ENCODE measurements at places on chromosomes 2 and 18.

DNA sequence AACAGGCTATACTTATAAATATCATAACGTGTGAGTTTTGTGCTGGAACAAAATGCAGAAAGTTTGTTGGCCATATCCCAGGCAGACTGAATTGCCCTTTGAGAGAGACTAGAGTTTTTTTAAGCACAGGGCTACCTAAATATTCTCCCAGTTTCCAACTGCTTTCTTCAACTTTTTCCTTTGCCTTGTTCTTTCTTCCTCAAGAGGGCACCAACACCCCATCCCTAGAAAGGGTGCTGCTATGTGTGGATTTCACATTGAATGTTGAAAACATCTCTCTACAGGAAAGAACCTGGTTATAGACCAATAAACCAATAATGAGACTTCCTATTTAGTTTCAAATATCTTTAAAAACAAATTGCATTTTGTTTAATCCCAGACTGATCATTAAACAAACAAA lies 87.9 kb downstream of the ICOS start:
- DNase-seq, result no peak

DNA sequence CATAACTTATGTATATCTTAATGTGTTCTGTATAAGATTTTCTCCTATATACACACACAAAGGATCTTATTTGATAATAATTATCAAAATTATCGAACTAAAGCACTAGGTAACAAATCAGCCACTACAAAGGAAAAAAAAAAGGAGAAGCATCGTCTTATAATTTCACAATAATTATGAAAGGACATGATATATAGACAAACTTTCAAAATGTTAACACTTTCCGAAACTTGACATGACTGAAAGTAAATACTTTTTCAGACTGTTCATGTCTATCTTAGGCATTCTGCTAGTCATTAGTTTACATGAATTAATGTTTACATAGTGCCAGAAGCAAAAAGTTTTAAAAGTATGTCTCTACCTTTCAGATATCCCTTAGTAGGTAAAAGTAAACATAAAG lies 7.3 kb upstream of the NR4A2 start:
- no peak for DNase-seq

DNA sequence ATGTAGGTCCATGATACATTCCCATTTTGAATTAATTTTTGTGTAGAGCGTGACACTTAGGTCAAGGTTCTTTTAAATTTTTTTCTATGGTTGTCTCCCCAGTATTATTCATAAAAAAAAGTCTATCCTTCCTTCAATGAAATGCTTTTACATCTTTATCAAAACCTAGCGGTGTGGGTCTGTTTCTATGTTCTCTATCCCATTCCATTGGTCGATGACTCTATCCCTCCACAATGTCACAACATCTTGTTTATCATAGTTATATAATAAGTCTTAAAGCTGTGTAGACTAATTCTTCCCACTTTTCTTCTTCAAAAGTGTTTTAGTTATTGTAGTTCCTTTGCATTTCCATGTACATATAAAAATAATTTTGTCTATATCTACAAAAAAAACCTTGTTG lies 47.2 kb upstream of the GPR17 start:
- no peak for DNase-seq

GRCh38 chr2:70124983-70125480 lies 37.8 kb downstream of the PCBP1 start:
- DNase-seq, result no peak

DNA sequence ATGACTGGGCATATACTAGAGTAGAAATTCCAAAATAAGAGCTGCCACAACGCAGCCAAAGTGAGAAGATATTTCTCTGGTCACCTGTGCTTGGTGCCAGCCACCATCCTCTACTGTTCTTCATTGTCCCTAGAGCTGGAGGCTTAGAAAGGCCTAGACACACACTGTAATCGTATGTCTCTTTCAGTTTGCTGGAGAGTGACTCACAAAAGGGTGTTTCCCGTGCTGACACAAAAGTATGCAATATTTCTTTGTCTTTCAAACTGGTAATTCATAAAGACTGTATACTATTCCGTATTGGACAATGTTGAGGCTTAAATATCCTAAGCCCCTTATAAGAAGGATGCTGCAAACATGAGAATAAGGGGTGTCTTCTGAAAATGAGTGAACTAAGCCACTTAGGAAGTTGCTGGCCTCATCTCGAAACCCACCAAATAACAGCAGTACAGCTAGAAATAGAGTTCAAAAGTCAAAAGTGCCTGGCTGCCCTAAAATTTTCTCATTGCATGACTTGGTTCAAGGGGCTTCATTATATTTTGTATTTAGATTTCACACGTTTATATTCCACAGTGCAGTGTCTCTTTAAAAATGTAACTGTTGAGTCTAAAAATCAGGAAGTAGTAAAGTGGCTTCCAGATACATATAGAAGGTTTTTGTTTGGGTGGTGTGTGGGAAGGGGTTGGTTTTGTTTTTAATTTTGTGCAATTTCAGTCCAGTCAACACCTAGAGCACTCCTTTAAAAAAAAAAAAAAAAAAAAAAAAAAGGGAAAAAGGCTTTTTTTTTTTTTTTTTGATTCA lies 601.1 kb downstream of the ARHGAP15 start:
- DNase-seq, result no peak

- no peak for DNase-seq
Observed at GRCh38 chr2:96873651-96874096, 3.8 kb upstream of the SEMA4C start.

DNA sequence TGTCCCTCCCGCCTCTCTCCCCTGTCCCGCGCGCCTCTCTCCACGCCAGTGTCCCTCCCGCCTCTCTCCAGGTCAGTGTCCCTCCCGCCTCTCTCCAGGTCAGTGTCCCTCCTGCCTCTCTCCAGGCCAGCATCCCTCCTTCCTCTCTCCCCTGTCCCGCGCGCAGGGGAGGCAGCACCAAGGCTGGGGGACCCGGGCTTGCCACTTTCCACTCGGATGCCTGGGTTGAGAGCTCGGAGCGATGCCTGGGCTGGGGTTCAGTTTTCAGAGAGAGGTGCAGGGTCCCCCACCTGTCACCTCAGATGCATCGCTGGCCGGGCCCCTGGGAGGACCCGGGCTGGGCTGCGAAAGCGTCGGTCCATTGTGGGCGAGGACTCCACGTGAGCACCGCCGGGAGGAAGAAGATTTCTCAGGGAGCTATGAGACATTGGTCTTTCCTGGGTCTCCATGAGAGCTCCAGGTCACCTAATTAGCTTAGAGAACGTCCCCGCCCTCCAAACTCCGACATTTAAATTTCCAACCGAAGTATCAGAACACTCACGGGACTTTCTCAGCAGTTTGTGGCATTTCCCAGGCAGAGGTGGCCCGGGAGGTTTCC lies 2.1 kb downstream of the FBLN7 start:
- DNase-seq, result no peak

DNA sequence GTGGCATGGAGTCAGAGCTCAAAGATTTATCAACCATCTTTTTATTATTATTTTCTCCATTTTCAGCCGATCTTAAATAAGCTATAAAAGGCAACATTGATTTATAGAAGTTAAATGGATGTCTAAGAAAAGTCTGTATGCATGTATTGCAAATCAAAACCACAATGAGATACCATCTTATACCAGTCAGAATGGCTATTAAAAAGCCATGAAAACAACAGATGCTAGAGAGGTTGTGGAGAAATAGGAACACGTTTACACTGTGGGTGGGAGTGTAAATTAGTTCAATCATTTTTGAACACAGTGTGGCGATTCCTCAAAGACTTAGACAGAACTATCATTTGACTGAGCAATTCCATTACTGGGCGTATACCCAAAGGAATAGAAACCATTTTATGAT lies 731.0 kb downstream of the CNTNAP5 start:
- DNase-seq, result no peak

DNA sequence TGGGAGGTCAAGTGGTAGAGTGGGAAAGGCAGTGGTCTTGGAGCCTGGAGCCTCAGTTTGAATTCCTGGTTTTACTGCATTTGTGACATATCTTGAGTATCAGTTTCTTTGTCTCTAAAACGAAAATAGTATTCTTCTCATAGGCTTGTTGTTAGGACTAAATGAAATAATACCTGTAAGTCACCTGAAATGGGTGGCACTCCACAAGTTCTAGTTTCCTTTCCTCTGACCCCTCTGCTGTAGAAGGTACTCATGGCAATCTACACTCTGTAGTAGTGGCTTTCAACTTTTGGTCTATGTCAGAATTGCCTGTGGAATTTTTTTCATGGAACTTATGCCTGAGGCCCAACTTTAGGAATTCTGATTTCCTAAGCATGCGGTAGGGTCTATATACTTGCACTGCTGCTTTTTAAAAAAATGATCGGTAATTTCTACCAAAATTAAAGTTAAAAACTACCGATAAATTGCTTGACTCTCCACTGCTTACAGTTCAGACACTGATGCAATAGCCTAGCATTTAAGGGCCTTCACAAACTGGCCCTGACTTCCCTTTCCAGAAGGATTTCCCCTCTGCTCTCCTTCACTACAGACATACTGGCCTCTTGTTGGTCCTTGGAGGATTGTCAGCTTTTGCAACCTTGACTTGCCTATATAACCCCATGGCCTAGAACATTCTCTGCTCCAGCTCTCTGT lies 47.2 kb downstream of the PLEK start:
- DNase-seq, result no peak

- no peak for DNase-seq
Observed at GRCh38 chr18:10420561-10421352, 33.7 kb upstream of the APCDD1 start.

DNA sequence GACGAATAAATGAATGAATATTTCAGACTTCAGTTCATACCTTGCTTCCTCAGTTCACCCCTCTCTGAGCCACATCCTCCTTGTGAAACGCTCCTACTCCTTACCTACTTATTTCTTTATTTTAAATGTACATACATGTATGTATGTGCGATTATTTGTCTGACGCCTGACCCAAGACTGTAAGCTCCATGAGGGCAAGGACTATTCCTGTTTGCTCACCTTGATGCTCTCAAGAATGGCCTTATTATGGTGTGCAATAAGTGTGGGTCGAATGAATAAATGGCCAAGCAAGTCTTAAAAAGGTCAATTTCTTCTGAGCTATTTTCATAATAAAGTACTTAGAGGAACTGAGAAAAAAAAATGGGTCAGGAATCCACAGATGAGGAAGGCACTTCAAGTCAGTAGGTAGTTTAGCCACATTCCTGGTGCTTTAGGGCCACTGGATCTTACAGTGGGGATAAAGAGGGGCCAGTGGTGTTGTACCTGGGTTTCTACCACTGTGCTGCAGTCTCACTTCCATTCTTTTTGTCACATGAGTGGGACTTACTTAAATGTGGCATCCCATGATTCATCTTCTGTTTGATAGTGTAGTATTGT lies 74.7 kb downstream of the SDC1 start:
- DNase-seq, result no peak

GRCh38 chr2:124478761-124479160 lies 453.7 kb downstream of the CNTNAP5 start:
- no peak for DNase-seq

DNA sequence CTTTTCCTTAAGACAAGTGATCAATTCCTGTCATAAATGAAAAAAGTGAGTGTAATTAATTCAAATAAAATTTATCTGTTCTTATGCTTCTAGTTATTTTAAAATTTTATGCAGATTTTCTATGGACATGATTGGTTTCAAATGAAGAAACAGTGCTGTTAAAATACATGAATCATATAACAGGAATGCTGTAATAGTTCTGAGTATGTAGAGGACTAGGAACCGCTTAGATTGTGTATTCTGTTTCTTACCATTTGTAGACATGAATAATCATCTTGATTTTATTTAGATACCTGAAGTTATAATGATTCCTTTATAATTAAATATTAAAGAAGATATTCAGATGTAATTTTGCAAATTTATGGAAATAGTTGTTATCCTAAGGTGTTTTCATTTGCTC lies 3.5 kb downstream of the ACTR2 start:
- no peak for DNase-seq

GRCh38 chr18:8299054-8299980 lies 309.9 kb upstream of the RAB12 start:
- no peak for DNase-seq

DNA sequence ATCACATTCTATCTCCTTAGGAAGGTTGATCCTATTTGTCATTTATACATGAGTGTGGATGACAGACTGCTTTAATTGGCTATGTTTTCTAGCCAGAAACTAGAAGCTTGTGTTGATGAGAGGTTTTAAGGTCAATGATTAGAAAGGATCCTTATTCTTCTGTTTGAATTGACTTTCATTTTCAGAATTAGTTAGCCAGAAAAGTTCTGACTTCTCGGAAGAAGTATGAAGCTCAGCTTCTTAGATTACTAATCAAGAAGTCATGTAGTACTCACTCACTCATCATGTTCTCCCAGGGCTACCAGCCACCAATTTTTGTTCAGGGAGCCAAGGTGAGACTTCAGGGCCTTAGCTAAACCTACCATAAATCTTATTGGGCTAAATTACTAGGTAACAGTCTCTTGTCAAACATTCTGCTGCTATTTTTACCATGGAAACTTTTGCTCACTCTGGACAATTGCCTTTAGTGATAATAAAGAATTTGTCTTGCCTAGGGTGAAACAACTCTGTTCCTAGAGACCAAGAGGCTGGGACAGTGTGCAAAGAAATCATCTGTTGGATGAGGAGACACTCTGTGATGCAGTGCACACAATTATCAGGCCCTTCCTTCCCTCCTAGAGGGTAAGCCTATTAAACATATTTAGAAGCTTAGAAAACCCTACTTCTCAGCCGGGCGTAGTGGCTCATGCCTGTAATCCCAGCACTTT lies 111.6 kb upstream of the DNMT3A start:
- no peak for DNase-seq

- DNase-seq, result no peak
Observed at GRCh38 chr2:200077838-200078237, 122.5 kb downstream of the MAIP1 start.

DNA sequence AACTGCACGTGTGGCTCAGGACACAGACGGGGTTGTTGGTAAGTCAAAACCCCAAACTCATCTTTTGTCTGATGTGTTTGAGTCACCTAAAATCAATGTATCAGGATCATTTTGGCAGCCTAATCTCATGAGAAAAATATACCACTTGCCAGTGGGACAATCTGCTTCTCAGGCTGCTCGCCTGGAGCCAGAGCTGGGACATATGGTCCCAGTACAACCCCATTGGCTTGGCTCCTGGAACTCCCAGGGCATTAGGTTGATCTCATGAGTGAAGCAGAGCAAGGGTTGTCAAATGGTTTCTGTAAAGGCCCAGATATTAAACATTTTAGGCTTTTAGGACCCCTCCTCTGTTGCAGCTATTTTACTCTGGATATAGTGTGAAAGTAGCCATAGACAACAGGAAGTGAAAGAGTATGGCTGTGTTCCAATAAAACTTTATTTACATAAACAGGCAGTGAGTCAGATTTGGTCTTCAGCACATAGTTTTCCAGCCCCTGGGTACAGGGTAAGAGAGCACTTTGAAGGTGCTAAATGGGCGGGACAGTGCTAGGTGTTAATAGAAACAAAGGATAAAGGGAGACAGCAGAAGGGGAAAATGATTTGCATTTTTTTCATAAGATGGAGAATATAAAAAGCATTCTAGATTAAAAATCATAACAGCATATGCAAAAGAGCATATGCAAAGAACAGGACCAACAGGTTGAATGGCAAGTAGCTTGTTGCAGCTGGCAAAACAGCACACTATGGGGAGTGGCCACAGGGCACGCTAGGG lies 290.8 kb downstream of the KCNS3 start:
- no peak for DNase-seq
